Naive thymus-derived CD8-positive, alpha-beta T cell (primary cell): ENCODE measurements at places on chromosomes 3 and 15. TPM values are rescaled to one million over a fixed set of nuclear protein-coding genes. Genes with fewer than 3 reads are reported as not detected.

The VIPR1 gene
- total RNA-seq, result 122 TPM

The UBXN7 gene
- 88.4 TPM for total RNA-seq

The CACNA2D2 gene
- total RNA-seq, result 4.0 TPM

The IL17RE gene
- 1.3 TPM for total RNA-seq

The ZBBX gene
- total RNA-seq, result not detected

The SPINT1 gene
- total RNA-seq, result 0.80 TPM

The SLC6A6 gene
- total RNA-seq, result 43.1 TPM

The TRA2B gene
- 229 TPM for total RNA-seq

The CNTN4 gene
- total RNA-seq, result not detected

GRCh38 chr3:105798381-105798934 is 70.4 kb downstream of the CBLB start:
- H3K36me3 ChIP-seq, result peaks cover 4% of the 10 kb centered on the region
- peaks cover 91% of the 10 kb centered on the region for H3K4me1 ChIP-seq
- peak overlapping the region; percentile 12 for H3K4me3 ChIP-seq
- DNase-seq, result no peak
- no peaks in the 10 kb centered on the region for H3K27me3 ChIP-seq

- no peaks in the 10 kb centered on the region for H3K36me3 ChIP-seq
- H3K27me3 ChIP-seq, result peaks cover 63% of the 10 kb centered on the region
- no peak overlapping the region for H3K27ac ChIP-seq
- no peak overlapping the region for H3K4me3 ChIP-seq
Measured at GRCh38 chr15:58070801-58071418, 5.4 kb upstream of the ALDH1A2 start.

GRCh38 chr3:131403216-131403895 is 21.8 kb downstream of the NUDT16 start:
- DNase-seq, result no peak
- H3K4me3 ChIP-seq, result no peak overlapping the region
- H3K27me3 ChIP-seq, result peaks cover 10% of the 10 kb centered on the region
- H3K4me1 ChIP-seq, result no peaks in the 10 kb centered on the region
- no peak overlapping the region for H3K27ac ChIP-seq
- H3K36me3 ChIP-seq, result peaks cover 16% of the 10 kb centered on the region

DNA sequence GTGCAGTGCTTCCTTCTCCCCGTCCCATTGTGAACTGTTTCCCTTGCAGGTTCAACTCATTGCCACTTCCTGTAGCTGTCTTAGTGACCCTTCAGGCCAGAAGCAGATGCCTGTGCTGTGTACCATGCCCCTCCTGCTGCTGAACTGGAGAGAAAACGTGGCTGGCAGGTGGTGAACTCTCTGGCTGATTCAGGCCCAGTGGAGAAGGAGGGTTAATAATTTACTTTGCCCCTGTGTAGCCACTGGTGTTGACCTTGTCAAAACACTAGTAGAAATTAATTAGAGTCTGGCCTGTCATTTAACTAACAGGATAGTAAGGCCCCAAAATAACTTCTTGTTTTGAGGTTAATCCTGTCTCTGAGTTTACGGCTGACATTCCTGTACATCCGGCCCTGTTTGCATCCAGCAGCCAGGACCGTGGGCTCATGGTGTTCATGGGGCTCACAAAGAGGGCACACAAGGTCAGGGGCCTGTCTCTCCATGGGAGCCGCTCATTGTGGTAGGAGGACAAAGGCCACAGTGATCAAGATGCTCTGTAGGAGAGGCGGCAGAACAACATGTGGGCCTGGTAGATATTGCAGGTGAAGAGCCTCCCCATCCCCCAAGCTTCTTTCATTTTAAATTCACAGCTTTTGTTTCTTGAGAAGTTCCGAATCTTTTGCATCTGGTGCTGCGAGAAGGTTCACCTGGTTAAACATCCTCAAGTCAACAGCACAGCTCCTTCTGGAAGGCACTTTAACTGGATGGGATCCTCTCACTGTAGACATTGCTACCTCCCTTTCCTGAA is 101.6 kb downstream of the CGNL1 start:
- no peak for DNase-seq
- H3K4me1 ChIP-seq, result no peaks in the 10 kb centered on the region
- H3K4me3 ChIP-seq, result no peak overlapping the region
- H3K27ac ChIP-seq, result no peak overlapping the region
- H3K27me3 ChIP-seq, result peaks cover 20% of the 10 kb centered on the region

DNA sequence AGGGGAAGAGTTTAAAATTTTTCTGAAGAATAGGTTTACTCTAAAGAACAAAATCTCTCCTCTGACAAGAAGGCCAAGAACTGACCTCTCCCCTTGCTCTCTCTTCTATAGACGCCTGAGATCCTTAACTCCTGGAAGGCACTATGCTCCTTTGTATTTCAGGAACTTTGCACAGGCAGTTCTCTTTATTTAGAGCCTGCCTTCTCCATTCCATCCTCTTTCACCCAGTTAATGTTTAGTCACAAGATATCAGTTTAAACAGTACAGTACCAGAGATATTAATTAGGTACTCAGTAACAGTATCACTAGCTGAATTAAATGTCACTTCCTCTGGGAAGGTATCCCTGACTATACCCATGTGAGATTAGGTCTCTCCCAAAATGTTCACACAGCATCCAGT is 33.5 kb downstream of the HERC1 start:
- peaks cover 30% of the 10 kb centered on the region for H3K4me1 ChIP-seq
- no peaks in the 10 kb centered on the region for H3K27me3 ChIP-seq
- H3K27ac ChIP-seq, result no peak overlapping the region
- H3K4me3 ChIP-seq, result no peak overlapping the region

- peaks cover 12% of the 10 kb centered on the region for H3K4me1 ChIP-seq
- H3K27me3 ChIP-seq, result peaks cover 3% of the 10 kb centered on the region
- H3K4me3 ChIP-seq, result no peak overlapping the region
- H3K36me3 ChIP-seq, result no peaks in the 10 kb centered on the region
- H3K27ac ChIP-seq, result no peak overlapping the region
Measured at GRCh38 chr3:99541181-99541580, 97.2 kb upstream of the COL8A1 start.
